ENCODE measurements at places on chromosomes 4 and X. TPM values are rescaled to one million over a fixed set of nuclear protein-coding genes. Genes with fewer than 3 reads are reported as not detected.
A peak's percentile ranks its signal among the peaks of the same experiment; 100 is the strongest.

Gene ETDB
- total RNA-seq = not detected

Gene ATP8A1
- 13.2 TPM for total RNA-seq

Gene GYPB
- not detected for total RNA-seq

GRCh38 chr4:7756561-7757355, 182.9 kb downstream of the AFAP1 start:
- H3K4me3 ChIP-seq = no peak overlapping the region
- H3K4me1 ChIP-seq = no peaks in the 10 kb centered on the region
- no peak for DNase-seq
- no peaks in the 10 kb centered on the region for H3K27me3 ChIP-seq
- H3K36me3 ChIP-seq = no peaks in the 10 kb centered on the region

DNA sequence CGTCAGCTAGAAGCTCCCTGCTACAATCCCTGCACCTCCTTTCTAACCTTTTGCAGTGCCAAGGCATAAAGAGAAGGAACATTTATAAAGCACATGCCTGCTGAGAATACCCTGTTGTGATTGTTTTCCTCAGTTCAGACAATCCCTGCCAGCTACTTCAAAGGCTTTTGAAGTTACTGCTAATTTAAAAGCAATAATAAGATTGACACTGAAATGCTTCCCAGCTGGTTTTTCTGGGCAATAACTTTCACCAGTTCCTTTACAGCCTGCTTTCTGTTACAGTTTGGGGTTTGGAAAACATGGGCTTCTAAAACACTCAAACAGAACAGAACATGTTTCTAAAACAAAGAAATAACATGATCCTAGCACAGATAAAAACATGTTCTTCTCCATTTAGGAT, 232.3 kb upstream of the CPEB2 start:
- H3K36me3 ChIP-seq = no peaks in the 10 kb centered on the region
- H3K27me3 ChIP-seq = no peaks in the 10 kb centered on the region
- H3K4me3 ChIP-seq = no peak overlapping the region
- DNase-seq = no peak

DNA sequence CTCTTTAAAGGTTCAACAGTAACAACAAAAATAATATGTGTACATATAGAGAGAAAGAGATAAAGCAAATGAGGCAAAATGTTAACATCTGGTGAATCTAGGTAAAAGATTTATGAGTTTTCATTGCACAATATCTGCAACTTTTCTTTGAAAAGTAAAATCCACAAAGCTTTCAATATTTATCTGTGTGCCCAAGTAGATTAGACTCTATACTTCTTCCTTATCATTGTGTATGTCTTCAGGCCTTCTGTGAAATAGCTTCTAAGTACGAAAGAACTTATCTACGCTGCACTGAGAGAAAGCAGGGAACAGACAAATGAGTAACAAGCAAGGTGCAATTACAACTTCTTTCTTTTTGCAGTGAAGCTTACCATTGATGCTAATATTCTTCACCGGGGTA, 81.6 kb downstream of the NPNT start:
- no peaks in the 10 kb centered on the region for H3K4me1 ChIP-seq
- H3K36me3 ChIP-seq = peaks cover 4% of the 10 kb centered on the region
- no peak overlapping the region for H3K27ac ChIP-seq
- no peaks in the 10 kb centered on the region for H3K27me3 ChIP-seq

DNA sequence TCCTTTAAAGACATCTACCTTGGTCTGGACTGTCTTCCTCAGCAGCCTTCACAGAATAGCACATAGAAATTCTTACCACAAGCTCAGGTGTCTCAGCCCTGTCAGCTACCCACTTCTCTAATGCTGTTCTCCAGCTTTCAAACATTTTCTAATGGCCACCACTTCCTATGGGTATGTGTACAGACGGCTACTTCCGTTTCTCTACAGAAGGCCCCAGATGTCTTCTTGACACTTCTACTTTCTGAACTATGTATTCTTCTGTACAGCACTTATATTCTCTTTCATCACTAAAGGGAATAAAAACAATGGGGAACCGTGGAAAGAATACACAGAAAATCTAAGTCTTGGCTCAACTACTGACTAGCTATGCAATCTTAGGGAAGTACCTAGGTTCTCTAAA, 13.3 kb downstream of the OPHN1 start:
- no peaks in the 10 kb centered on the region for H3K4me1 ChIP-seq
- no peak overlapping the region for H3K4me3 ChIP-seq
- DNase-seq = no peak
- no peak overlapping the region for H3K27ac ChIP-seq

DNA sequence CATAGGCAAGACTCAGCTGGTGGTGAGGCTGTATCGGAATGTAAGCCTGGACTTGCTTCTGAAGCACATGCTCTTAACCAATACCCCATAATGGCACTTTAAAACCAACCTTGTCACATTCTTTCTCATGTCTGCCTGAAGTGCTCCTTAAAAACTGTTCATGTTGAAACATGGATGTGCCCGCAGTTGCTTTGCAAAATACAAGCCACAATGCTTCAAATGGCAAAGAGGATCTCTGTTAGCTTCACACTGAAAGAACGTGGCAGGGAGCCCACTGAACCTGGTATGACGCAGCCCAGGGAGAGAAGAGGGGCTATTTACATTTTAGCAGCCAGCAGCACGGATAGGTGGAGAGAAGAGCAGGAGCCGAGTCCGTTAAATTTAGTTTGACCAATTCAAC, 29.3 kb downstream of the SOD3 start:
- no peaks in the 10 kb centered on the region for H3K27me3 ChIP-seq
- no peak for DNase-seq
- H3K27ac ChIP-seq = no peak overlapping the region
- no peaks in the 10 kb centered on the region for H3K4me1 ChIP-seq

DNA sequence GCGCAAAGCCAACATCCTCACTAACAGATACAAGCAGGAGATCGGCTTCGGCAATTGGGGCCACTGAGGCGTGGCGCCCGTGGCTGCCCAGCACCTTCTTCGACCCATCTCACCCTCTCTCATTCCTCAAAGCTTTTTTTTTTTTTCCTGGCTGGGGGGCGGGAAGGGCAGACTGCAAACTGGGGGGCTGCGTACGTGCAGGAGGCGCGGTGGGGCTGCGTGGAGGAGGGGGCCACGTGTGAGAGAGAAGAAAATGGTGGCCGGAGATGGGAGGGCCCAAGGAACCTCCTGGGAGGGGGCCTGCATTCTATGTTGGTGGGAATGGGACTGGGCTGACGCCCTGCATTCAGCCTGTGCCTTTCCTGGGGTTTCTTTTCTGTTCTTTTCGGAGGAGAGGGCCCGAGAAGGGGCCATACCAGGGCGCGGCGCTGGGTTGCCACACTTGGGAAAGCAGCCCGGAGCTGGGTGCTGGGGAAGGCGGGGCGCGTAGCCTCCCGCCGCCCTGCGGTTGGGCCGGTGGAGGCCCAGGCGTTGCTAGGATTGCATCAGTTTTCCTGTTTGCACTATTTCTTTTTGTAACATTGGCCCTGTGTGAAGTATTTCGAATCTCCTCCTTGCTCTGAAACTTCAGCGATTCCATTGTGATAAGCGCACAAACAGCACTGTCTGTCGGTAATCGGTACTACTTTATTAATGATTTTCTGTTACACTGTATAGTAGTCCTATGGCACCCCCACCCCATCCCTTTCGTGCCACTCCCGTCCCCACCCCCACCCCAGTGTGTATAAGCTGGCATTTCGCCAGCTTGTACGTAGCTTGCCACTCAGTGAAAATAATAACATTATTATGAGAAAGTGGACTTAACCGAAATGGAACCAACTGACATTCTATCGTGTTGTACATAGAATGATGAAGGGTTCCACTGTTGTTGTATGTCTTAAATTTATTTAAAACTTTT, 4.5 kb downstream of the MID1IP1 start:
- DNase-seq = peak; percentile 87
- no peak overlapping the region for H3K27ac ChIP-seq
- no peaks in the 10 kb centered on the region for H3K4me1 ChIP-seq
- H3K4me3 ChIP-seq = peak overlapping the region; percentile 27
- H3K36me3 ChIP-seq = no peaks in the 10 kb centered on the region

DNA sequence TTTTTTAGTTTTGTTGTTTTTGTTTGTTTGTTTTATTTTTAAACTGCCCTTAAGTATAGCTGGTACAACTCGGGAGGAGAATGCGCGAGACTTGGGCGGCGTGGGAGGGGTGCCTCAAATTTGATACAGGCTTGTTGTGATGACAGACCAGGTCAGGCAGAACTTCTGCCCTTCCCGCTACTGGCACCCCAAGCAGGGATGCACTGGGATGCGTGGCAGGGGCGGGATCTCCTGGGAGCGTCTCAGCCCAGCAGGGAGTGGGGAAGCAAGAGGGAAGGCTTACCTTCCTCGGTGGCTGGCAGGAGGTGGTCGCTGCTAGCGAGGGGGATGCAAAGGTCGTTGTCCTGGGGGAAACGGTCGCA, 851 bp downstream of the SFRP2 start:
- H3K4me3 ChIP-seq = no peak overlapping the region
- no peaks in the 10 kb centered on the region for H3K4me1 ChIP-seq
- no peak for DNase-seq

DNA sequence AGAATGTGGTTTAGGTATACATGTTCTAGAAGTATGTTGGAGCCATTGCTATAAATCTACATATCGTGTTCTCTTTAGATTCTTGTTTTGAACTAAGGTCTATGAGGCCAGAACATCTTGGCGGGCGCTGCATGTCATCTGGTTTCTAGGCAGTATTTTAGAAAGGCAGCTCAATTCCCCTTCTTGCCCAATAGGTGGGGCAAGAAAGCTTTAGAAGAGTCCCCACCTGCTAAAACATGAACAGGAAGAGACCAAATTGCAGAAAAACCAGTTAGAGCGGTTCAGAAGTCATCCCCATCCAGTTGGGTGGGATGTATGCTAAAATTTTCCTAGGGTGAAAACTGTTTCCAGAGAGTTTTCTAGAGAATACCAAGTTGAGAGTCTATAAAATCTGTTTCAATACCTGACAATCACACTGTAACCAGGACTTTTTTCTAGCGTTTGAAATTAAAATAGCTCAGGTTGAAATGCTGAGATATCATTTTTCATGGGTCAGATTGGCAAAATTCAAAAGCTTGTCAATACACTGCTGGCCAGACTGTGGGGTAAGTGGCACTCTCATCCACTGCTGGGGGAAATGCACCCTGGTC, 17.5 kb upstream of the SH3KBP1 start:
- no peaks in the 10 kb centered on the region for H3K4me1 ChIP-seq
- no peaks in the 10 kb centered on the region for H3K27me3 ChIP-seq
- no peak for DNase-seq
- no peaks in the 10 kb centered on the region for H3K36me3 ChIP-seq
